ENCODE measurements at places on chromosomes 1 and 21. TPM values are rescaled to one million over a fixed set of nuclear protein-coding genes. Genes with fewer than 3 reads are reported as not detected.

HSD3B2 gene
- 0.45 TPM for total RNA-seq

ARTN gene
- 0.54 TPM for total RNA-seq

- no peak for ATAC-seq
Observed at GRCh38 chr21:35366394-35367080, 317.4 kb upstream of the RUNX1 start.

- no peak for ATAC-seq
Observed at GRCh38 chr1:1290238-1290731, 10.0 kb downstream of the SCNN1D start.

DNA sequence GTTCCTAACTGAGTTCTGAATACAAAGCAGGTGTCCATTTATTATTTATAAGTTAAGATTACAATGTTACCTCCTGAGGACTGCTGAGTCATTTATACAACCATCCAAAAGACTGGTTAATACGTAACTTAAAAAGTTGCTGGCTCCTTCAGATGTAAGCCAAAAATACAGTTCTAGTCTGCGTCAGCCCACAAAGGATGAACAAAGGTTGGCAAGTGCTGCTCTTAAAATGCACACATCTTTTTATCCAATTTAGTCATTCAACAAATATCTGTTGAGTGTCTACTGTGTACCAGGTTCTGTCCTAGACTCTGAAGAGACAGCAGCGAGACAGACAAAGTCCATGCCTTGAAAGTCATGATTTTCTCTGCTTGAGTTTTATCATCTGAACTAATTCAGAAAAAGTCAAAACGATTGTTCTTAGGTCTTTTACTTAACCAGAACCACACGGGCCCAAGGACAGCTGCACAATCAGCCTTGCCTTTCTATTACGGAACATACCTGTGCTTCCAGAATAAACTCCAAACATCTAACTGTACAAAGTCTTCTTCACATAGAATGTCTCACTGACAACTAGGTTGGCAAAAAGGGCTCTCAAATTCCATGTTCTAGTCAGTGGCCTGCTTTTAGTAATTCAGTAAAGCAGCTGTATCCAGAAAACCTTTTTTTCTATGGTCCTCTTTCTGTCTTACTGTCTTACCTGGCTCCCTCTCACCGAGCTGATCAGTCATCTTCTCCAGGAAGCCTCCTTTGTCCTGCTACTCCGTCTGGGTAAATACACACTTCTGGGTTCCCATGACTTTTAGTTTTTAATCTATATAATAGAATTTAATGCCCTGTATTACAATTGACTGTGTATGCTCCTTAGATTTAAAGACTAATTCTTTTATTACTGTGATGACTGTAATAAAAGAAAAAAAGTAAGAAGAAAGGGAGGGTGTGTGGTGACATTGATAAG, 15.5 kb upstream of the CNN3 start:
- ATAC-seq, result no peak
